Naive thymus-derived CD8-positive, alpha-beta T cell (primary cell): ENCODE measurements at places on chromosomes 7 and 10.

DNA sequence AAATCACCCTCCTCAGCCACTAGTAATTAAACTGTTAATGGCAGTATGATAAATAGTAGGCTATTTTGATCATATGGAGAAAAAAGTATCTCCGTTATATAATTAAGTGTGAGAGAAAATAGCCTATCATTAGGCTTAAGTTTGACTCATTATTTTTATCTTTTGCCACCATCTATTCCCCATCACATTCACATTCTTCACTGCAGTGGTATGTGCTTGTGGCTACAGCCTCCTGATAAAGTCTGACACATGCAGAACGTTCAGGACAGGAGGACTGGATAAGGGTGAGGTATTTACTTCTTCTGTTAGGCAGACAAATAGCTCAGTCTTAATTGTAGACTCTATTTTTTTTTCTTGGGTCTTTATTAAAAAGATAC is 5.8 kb downstream of the NEBL start:
- no peak for DNase-seq

DNA sequence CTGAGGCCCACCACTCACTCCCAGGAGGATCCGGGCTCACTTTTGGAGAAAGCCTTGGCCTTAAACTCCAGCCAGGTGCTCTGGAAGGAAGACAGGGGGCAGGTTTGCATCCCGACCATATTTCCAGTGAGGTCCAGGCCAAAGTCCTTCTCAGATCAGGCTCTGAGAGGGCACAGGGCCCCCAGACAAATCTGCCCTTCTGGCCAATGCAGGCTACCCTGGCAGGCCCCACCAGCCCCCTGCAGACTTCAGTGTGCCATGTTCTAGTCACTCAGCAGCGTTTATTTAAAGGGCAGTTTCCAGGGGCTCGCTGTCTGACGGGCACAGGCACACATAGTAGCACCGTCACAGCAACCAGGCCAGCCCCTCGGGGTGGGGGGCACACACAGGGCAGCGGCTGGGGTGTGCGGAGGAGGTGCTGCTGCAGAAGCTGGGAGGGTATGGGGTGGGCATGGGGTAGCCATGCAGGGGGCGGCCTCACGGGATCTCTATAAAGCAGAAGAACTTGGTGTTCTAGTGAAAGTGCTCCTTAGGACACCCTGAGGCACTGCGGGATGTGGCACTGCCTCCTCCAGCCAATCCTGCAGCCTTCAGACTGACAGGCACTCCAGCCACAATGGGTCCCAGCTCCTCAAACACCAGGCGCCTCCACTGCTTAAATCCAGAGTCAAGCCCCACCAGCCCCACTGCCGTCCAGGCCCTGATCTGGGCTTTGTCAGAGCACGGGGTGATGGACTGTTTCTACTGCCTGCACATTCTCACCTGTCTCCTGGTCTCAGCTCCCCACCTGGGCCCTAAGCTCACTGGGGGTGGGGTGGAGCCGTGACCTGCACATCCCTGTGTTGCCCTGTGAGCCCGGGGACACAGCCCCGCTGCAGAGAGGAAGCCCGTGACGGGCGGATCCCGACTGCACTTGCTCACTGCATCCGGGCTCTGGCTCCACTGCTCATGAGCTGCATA is 9.6 kb upstream of the PYROXD2 start:
- DNase-seq: no peak

- DNase-seq: no peak
Observed at GRCh38 chr7:106190589-106191330, 78.6 kb upstream of the SYPL1 start.

- DNase-seq: peak; percentile 24
Observed at GRCh38 chr7:131011976-131012375, 278.0 kb upstream of the KLF14 start.

- DNase-seq: no peak
Observed at GRCh38 chr7:155860840-155861479, 48.7 kb upstream of the SHH start.

DNA sequence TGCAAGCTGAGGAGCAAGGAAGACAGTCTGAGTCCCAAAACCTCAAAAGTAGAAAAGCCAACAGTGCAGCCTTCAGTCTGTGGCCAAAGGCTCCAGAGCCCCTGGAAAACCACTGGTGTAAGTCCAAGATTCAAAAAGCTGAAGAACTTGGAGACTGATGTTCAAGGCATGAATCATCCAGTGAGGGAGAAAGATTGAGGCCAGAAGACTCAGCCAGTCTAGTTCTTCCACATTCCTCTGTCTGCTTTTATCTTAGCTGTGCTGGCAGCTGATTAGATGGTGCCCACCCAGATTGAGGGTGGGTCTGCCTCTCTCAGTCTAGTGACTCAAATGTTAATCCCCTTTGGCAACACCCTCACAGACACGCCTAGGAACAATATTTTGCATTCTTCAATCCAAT is 20.1 kb upstream of the MDFIC start:
- no peak for DNase-seq

DNA sequence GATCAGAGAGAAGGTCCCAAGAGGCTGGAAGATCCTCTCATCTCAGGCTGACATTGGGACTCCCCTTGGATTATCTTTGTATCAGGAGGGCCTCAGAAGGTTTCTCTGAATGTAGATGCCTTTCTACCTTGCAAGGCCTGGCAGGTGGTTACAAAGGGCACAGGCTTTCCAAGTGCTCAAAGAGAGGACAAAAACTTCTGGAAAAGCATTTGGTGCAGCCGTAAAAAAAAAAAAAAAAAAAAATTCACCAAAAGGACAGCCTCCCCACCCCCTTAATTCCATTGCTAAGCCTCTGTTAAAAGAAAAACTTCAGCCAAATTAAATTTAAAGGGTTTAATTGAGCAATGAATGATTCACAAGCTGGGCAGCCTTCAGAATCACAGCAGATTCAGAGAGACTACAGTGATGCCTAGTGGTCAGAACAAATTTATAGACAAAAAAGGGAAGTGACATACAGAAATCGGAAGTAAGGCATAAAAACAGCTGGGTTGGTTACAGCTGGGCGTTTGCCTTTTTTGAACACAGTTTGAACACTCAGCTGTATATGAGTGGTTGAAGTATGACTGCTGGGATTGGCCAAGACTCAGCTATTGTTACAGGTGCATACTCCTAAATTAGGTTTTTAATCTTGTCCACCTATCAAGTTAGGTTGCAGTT is 42.5 kb upstream of the LRGUK start:
- no peak for DNase-seq

DNA sequence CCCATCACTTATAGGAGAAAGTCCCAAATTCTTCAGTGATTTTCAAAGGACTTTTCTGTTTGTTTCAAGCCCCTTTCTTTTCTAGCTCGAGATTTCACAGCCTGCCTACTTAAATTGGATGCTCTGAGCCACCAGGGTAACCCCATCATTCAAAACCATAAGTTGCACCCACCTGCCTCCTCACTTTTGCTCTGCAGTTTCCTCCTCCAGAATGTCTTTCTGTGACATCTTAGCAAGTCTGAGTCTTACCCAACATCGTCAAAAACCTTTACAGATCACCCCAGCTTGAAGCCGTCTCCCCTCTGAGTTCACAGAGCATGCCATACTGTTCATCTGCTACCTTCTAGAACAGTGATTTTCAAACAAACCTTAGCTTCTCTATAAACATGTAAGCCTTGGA is 64.3 kb upstream of the CACNB2 start:
- no peak for DNase-seq

DNA sequence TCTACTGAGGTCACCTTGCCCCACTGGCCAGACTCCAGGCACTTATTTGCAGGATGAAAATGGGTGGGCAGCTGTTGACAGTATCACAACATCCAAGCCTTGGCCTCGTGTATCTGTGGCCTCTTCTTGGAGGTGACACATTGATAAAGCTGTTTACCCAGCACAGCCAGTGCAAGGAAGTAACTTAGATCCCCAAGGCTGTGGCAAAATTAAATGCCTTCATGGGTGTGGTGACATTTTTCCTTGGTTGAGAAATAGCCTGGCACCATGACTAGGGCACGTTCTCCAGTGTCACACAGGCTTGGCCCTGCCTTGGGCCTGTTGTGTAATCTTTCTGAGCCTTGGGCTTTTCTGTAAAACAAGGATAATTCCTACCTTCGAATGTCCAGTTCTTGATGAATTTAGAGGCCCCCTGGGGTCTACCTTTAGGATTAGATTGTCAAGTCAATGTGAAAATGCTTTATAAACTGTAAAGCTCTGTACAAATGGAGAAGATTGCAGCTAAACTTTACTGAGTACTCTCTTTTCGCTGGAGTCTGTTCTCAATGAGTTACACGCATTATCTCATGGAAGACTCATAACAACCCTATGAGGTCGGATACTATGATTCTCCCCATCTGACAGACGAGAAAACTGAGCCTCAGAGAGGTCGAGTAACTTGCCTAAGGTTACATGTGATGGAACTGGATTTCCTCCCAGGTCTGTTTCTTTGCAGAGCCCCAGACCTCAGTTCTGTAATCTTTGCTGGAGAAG is 46.7 kb upstream of the LOXL4 start:
- DNase-seq: no peak

DNA sequence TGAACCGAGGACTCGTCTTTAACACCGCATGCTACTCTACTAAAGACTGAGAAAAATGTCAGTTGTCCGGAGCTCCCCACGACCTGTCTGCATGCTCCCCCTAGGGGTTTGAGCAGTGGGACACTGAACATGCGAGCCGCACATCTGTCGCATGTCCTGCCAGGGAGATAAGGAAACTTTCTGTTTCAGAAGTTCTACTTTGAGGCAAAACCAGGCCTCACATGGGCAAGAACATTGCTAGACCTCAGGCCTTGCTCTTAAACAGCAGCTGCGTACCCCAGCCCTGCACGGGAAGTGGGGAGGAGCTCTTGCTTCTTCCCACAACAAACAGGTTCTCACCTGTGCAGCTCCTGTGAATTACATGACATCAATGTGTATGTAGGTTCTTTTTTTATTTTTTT is 30.3 kb upstream of the HERPUD2 start:
- DNase-seq: peak; percentile 27

DNA sequence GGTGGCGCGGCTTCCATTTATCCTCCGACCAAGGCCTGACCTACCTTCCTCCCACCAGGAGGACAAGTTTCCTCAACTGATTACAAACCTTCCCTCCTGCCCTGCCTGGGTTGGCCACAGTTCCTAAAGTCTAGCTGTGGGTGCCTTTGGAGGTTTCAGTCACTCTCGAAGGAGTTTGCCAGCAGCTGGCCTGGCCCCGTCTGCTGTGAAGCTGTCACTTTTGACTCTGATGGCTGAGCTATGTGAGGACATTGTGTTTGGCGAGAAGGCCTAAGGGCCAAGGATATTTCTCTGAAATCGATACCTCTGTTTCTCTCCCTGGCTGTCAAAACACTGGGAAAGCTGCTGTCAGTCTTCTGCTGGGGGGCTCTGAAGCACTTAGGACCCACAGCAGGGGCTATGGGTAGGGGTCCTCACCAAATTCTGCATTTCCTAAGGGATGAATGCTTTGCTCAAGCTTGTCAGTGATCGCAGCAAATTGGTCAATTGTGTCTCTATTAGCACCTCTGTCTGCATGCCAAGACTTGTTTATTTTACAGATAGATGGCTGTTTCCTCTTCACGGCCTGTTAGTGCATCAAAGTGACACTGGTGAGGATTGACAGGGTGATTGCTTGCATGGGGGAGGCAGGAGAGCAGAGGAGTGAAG is 31.9 kb upstream of the SAMD8 start:
- no peak for DNase-seq

DNA sequence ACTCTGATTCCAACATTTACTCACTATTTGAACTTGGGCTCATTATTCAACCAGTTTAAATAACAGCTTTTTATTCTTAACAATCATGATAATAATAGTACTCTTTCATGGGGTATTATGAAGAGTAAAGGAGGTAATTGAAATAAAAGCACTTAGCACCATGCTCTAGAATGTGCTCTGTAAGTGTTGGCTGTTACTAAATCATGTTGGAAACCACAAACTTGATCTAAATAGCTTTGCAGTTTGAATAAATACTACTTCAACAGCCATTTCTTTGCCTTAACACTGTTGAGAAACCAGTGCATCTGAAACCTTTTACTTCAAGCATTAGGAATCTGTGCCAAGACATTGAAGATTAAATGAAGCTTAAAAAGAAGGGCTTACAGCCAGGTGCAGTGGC is 7.9 kb upstream of the UPF2 start:
- no peak for DNase-seq

GRCh38 chr10:86708783-86709380 is 40.6 kb downstream of the LDB3 start:
- DNase-seq: no peak

GRCh38 chr7:158771-159170 is 33.6 kb upstream of the FAM20C start:
- no peak for DNase-seq

DNA sequence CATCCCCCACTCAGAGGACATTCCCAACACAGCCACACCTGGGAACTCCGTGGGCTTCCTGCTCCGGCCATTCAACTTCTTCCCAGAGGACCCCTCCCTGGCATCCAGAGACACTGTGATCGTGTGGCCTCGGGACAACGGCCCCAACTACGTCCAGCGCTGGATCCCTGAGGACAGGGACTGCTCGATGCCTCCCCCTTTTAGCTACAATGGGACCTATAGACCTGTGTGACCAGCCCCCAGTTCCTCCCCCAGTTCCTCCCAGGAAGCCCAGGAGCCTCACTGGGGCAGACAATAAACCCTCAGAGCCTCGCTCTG is 8.6 kb downstream of the AOC1 start:
- no peak for DNase-seq

DNA sequence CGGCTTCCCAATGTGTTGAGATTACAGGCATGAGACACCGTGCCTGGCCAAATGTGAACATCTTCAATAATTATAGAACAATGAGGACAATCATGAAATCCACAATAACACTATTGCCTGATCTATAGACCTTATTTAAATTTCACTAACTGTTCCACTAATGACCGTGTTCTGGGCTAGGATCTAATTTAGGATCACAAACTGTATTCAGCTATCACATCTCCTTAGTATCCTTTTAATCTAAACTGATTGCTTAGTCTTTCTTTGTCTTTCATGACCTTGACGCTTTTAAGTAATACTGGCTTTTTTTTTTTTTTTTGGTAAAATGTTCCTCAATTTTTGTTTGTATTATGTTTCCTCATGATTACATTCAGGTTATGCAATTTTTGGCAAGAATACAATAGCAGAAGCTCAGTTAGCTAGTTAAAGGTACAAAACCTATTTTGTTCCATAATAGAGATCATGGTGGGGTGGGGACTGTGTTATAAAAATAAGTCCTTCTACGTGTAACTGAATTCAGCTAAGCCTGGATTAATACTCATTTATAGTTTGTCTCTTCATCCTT is 158.4 kb downstream of the AOAH start:
- no peak for DNase-seq

GRCh38 chr7:66170309-66171231 is 34.6 kb upstream of the TPST1 start:
- no peak for DNase-seq

DNA sequence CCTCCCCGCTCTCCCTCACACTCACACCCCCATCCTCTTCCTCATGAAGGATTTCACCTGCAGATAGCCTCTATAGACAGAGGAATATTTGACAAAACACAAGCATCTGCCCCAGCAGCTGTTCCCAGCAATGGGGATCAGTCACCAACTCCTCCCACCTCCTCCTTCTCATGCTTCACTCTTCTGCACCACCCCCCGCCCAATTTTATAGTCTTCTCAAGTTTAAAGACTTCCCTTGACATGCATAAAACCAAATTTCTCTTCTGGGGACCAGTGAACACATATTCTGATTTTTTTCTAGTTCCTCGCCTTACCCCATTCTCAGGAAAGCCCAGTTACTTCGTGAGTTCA is 654.4 kb downstream of the LRMDA start:
- no peak for DNase-seq
